CD8-positive, alpha-beta memory T cell (primary cell): ENCODE measurements at places on chromosomes 7 and 10. TPM values are rescaled to one million over a fixed set of nuclear protein-coding genes. Genes with fewer than 3 reads are reported as not detected.

DNA sequence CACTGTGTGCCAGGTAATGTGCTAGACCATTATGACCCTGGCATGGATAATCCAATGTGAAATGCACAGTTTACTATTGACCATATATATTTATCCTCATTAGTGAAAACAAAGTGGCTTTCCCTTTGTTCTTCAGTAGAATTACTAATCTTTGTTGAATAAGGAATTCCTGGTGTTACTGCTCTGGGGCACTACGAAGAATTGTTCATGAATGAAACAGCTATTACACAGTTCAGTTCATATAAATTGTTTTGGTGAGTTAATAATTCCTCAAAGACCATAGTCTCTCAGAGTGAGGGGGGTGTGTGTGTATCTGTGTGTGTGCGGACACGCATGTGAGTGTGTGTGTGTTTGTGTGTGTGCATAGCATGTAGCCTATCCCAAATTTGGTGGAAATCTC, 668.0 kb upstream of the MBL2 start:
- no peak overlapping the region for H3K4me3 ChIP-seq
- H3K27ac ChIP-seq = no peak overlapping the region
- H3K27me3 ChIP-seq = no peaks in the 10 kb centered on the region
- DNase-seq = no peak
- H3K36me3 ChIP-seq = no peaks in the 10 kb centered on the region

NME8 gene
- not detected for total RNA-seq

DNA sequence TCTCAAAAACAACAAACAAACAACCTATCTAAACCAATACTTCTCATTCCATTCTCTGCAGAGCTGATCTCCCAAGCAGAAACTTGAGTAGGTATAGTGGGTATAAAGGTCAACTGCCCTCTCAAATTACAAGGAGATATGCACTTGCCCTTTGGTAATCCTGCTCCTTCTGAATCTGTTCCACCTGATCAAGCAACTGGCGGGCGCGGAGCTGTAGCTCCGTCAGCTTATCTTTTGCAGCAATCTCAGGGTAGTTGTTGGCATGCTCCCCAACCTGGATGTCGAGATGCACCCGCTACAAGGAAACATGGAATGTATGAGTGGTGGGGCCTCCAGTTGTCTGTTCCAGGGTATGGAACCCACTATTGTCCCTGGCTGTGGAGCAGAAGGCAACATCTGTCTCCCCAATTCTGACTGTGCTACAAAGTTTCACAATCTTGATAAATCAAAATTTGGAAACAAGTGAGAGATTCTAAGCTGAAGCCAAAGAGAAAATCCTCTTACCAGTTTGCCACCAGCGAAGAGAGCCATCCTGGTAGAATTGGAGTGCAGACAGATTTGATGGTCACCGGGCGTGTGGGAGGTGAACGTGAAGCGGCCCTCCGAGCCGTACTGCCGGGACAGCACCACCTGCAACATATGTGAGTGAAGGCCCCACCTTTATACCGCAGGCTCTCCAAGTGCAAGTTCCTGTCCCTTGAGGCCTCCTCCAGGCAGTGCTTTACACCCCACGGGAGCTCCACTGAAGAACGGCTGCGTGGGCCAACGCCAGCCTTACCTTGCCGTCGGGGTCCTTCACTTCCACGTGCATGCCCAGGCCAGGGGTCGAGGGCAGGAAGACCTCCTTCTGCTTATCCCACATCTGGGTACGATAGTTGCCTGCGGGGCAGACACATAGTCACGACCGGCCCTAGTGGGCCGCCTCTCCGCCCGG, 819 bp downstream of the TMED4 start:
- peak overlapping the region; percentile 85 for H3K4me3 ChIP-seq
- peaks cover 28% of the 10 kb centered on the region for H3K36me3 ChIP-seq
- H3K27me3 ChIP-seq = no peaks in the 10 kb centered on the region
- peak; percentile 36 for DNase-seq
- H3K4me1 ChIP-seq = peaks cover 21% of the 10 kb centered on the region

KIFBP gene
- total RNA-seq = 21.0 TPM

RADIL gene
- total RNA-seq = 0.20 TPM

DNA sequence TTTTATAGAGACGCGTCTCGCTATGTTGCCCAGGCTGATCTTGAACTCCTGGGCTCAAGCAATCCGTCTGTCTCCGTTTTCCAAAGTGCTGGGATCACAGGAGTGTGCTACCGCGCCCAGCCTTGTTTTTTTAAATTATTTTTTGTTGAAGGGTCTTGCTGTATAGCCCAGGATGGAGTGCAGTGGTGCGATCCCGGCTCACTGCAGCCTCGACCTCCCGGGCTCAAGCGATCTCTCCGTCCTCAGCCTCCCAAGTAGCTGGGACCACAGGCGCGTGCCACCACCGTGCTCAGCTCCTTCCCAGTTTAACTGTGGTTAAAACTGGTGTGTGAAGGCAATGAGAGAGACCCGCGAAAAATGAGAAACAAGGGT, 11.0 kb upstream of the HNRNPF start:
- H3K27ac ChIP-seq = peak overlapping the region; percentile 88
- peak overlapping the region; percentile 90 for H3K4me3 ChIP-seq
- H3K27me3 ChIP-seq = no peaks in the 10 kb centered on the region
- no peaks in the 10 kb centered on the region for H3K36me3 ChIP-seq
- DNase-seq = no peak

- no peak overlapping the region for H3K27ac ChIP-seq
- H3K36me3 ChIP-seq = peaks cover 28% of the 10 kb centered on the region
- no peak for DNase-seq
- peaks cover 12% of the 10 kb centered on the region for H3K4me1 ChIP-seq
Observed at GRCh38 chr10:110903280-110904278, 15.4 kb downstream of the BBIP1 start.

ACSL5 gene
- total RNA-seq = 53.7 TPM

DNA sequence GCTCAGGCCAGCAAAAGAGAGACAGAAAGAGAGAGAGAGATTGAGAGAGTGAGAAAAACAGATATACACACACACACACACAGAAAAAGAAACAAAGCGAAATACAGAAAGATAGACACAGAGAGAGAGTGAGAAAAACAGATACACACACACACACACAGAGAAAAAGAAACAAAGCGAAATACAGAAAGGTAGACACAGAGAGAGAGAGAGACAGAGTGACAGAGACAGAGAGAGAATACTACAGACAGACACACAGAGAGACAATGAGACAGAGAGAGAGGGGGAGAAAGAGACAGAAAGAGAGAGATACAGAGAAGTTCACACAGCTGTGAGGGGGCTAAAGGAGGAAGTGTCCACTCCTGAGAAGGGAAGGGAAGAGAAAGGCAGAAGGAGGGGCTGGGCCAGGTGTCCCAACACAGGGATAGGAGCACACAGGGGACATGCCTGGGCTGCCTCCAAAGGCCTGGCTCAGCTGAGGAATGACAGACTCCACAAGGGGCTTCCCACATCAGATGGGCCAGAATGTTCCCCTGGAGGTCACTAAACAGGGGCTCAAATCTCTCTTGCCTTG, 4.3 kb downstream of the GCK start:
- H3K27me3 ChIP-seq = no peaks in the 10 kb centered on the region
- no peak overlapping the region for H3K27ac ChIP-seq
- no peaks in the 10 kb centered on the region for H3K36me3 ChIP-seq
- DNase-seq = no peak
- no peaks in the 10 kb centered on the region for H3K4me1 ChIP-seq
- no peak overlapping the region for H3K4me3 ChIP-seq

DNA sequence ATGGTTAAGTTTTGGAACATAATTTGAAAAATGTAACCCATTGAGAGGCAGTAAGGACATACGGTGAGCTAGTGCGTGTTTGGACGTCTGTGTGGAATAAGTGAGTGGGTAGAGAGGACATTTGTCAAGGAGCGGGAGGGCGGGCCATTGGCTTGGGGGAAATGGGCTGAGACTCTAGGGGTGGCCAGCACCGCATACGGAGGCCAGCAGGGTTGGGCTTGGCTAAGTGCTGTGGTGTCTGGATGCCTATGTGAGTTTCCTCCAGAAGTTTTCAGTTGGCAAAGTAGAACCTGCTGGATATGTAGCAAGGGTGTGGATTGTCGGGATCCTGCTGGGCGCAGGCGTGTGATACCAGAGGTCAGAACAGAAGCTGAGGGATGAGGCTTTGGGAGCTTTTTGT, 103.0 kb downstream of the TCF7L2 start:
- H3K27me3 ChIP-seq = no peaks in the 10 kb centered on the region
- H3K4me1 ChIP-seq = peaks cover 19% of the 10 kb centered on the region
- H3K36me3 ChIP-seq = no peaks in the 10 kb centered on the region
- no peak overlapping the region for H3K4me3 ChIP-seq

DNA sequence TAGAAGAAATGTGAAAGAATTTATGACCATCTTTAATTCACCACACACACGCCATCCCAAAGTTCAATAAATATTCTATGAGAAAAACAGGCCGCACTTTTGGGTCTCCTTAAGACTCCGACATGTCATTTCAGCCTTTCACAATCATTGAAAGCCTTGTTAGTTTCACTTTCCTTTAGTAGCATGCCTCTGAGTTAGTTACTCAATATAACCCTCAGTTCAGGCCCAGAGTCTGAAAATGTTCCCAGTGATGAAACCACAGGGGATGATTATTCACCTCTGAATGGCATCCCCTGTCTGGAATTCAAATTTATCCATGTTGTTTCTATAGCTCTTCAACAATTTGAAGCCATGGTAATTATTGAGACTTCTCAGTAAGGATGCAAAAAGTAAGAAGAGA, 278.1 kb upstream of the NRP1 start:
- H3K27me3 ChIP-seq = no peaks in the 10 kb centered on the region
- H3K27ac ChIP-seq = no peak overlapping the region
- H3K4me3 ChIP-seq = peak overlapping the region; percentile 16

DNA sequence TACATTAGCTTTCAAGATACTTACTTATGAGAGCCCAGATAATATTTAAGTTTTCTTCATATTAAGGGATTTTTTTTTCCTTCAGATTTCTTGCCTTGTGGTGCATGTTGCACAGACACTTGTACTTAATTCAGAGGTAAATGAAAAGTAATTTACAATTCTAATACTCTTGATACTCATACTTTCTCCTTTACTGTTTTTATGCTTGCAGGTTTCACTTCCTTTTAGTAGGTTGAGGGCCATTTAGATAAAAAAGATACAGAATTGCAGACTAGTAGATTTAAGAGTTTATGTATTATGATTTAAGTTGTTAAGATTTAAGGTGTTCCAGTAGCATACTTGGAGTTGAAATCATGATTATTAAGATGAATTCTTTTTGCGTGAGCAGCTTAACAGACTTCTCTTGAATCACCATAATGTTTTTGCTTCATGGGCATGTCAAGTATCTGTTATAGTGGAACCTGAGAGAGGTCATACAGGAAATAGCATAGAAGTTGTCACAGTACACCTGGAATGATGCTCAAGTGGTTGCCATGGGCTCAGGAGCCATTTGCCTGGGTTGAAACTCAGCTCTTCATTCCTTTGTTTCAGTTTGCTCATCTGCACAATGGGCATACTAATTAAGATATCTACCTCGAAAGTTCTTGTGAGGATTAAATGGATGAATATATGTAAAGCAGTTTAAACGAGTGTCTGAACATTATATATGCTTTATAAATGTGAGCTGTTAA, 174.8 kb upstream of the PRPS1L1 start:
- no peak overlapping the region for H3K4me3 ChIP-seq
- DNase-seq = no peak
- no peaks in the 10 kb centered on the region for H3K27me3 ChIP-seq

DNA sequence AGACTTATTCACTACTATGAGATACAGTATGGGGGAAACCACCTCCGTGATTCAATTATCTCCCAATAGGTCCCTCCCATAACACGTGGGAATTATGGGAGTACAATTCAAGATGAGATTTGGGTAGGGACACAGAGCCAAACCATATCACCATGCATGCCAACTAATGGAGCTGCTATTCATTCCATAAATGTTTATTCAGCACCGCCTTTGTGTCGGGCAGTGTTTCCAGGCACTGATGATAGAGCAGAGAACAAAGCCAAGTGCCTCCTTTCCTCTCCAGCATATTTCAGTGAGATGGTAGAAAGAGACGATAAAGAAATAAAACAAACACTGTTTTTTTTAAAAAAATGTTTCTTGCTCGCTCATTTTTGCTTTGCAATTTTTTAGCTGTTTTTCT, 295.9 kb upstream of the FOXK1 start:
- no peak overlapping the region for H3K27ac ChIP-seq
- H3K36me3 ChIP-seq = no peaks in the 10 kb centered on the region
- no peaks in the 10 kb centered on the region for H3K4me1 ChIP-seq
- H3K27me3 ChIP-seq = no peaks in the 10 kb centered on the region
- DNase-seq = no peak

DNA sequence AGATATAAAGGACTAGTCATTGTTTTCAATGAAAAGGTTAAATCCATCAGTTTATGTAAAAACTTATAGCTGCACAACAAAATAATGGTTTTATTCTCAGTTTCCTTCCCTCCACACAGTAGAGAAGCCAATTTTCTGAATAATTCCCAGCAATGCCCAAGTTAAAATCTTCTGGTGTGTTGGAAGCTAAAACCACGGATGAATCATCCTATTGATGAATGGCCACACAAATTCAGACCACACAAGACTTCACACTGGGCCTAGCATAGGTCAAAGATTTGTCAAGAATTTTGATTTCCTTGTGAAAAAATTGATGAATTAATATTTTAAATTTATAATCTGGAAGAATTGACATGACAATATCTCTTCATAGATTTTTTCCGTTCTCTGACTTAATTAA, 617.6 kb downstream of the INHBA start:
- DNase-seq = no peak
- no peaks in the 10 kb centered on the region for H3K4me1 ChIP-seq
- H3K4me3 ChIP-seq = no peak overlapping the region
- no peaks in the 10 kb centered on the region for H3K27me3 ChIP-seq
- no peaks in the 10 kb centered on the region for H3K36me3 ChIP-seq

GRCh38 chr7:85699482-85699881, 512.6 kb upstream of the SEMA3D start:
- no peak for DNase-seq
- no peaks in the 10 kb centered on the region for H3K36me3 ChIP-seq
- no peaks in the 10 kb centered on the region for H3K4me1 ChIP-seq
- no peak overlapping the region for H3K4me3 ChIP-seq
- H3K27ac ChIP-seq = no peak overlapping the region

GRCh38 chr10:68133523-68133922, 24.2 kb downstream of the MYPN start:
- H3K4me3 ChIP-seq = no peak overlapping the region
- no peaks in the 10 kb centered on the region for H3K36me3 ChIP-seq
- no peaks in the 10 kb centered on the region for H3K27me3 ChIP-seq
- H3K4me1 ChIP-seq = no peaks in the 10 kb centered on the region
- no peak for DNase-seq
- H3K27ac ChIP-seq = no peak overlapping the region

GRCh38 chr10:16909961-16910792, 93.0 kb upstream of the RSU1 start:
- H3K27me3 ChIP-seq = no peaks in the 10 kb centered on the region
- H3K27ac ChIP-seq = no peak overlapping the region
- no peaks in the 10 kb centered on the region for H3K36me3 ChIP-seq
- no peak for DNase-seq

- H3K4me1 ChIP-seq = no peaks in the 10 kb centered on the region
- no peak overlapping the region for H3K27ac ChIP-seq
- no peak overlapping the region for H3K4me3 ChIP-seq
Observed at GRCh38 chr10:94066411-94066810, 72.7 kb downstream of the PLCE1 start.
